ENCODE measurements at places on chromosomes 7 and 10.

GRCh38 chr10:124693801-124694416 lies 50.3 kb downstream of the FAM53B start:
- DNase-seq = no peak

- no peak for DNase-seq
These were observed 14.9 kb upstream of the GATAD1 start for GRCh38 chr7:92432299-92432946.

GRCh38 chr10:78207776-78208175 lies 174.1 kb downstream of the RPS24 start:
- DNase-seq = no peak

DNA sequence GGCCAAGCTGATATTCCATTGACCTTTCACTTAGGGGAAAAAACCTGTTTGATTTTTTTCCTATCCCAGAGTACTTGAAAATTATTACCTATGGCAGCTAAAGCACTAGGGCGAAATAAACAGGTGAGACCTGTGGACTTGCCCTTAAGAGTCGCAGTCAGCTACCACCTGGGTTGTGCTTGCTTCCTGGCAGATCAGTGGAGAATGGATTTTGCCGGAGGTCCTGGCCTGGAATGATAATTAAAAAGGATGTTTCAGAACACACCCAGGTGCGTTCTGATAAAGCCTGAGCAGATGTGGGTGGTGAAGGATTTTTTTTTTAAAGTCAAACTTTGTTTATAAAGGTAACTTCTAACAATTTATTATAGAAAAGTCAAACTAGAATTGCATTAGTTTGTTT lies 59.1 kb downstream of the AUTS2 start:
- DNase-seq = no peak

GRCh38 chr7:9280088-9280487 lies 846.7 kb downstream of the NXPH1 start:
- DNase-seq = no peak
